ENCODE measurements at places on chromosomes 6 and 20. TPM values are rescaled to one million over a fixed set of nuclear protein-coding genes. Genes with fewer than 3 reads are reported as not detected.

Gene KCNB1
- total RNA-seq, result 21.8 TPM

- no peaks in the 10 kb centered on the region for H3K36me3 ChIP-seq
- H3K27ac ChIP-seq, result no peak overlapping the region
- no peaks in the 10 kb centered on the region for H3K4me1 ChIP-seq
- H3K4me3 ChIP-seq, result no peak overlapping the region
Measured at GRCh38 chr6:24214984-24215383, 89.0 kb downstream of the NRSN1 start.

Gene FILIP1
- 4.3 TPM for total RNA-seq

Gene BFSP1
- 0.80 TPM for total RNA-seq

- H3K36me3 ChIP-seq, result no peaks in the 10 kb centered on the region
- no peaks in the 10 kb centered on the region for H3K27me3 ChIP-seq
- H3K27ac ChIP-seq, result no peak overlapping the region
Measured at GRCh38 chr6:3233904-3234303, 6.5 kb upstream of the TUBB2B start.

Gene MUCL3
- total RNA-seq, result not detected

GRCh38 chr20:64155258-64156135 is 8.8 kb upstream of the MYT1 start:
- H3K27me3 ChIP-seq, result peaks cover under 1% of the 10 kb centered on the region
- no peaks in the 10 kb centered on the region for H3K4me1 ChIP-seq
- H3K27ac ChIP-seq, result no peak overlapping the region
- no peak for DNase-seq
- H3K36me3 ChIP-seq, result no peaks in the 10 kb centered on the region
- H3K4me3 ChIP-seq, result no peak overlapping the region

- no peaks in the 10 kb centered on the region for H3K36me3 ChIP-seq
- H3K4me1 ChIP-seq, result no peaks in the 10 kb centered on the region
- DNase-seq, result no peak
- no peak overlapping the region for H3K27ac ChIP-seq
- H3K27me3 ChIP-seq, result no peaks in the 10 kb centered on the region
Measured at GRCh38 chr6:142373268-142374090, 71.7 kb downstream of the ADGRG6 start.

DNA sequence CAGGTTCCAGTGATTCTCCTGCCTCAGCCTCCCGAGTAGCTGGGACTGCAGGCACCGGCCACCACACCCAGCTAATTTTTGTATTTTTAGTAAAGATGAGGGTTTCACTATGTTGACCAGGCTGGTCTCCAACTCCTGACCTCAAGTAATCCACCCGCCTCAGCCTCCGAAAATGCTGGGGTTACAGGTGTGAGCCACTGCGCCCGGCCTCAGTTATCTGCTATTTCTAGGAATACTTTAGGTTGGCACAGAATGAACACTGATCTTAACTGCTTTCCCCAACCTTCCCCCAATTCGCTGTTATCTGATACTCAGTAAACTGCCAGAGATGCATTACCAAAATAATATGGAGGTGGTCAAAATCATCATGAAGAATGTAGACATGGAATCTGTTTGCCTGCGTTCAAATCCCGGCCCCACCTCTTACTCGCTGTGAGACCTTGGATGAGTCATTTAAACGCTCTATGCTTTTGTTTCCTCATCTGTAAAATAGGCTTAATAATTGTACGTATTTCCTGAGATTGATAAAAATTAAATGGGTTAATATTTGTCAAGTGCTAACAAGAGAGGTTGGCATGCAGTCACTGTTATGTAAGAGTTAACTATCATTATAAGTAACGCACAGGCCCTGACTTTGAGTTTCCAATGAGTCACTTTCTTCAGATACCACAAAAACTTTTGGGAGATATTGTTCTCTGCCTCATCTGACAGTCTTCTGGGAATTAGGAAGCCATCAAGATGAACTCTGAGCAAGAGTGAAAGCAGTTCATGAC is 44.5 kb upstream of the NCOA3 start:
- H3K27ac ChIP-seq, result no peak overlapping the region
- H3K4me3 ChIP-seq, result no peak overlapping the region
- H3K4me1 ChIP-seq, result no peaks in the 10 kb centered on the region
- no peak for DNase-seq

Gene ANKEF1
- 13.1 TPM for total RNA-seq

DNA sequence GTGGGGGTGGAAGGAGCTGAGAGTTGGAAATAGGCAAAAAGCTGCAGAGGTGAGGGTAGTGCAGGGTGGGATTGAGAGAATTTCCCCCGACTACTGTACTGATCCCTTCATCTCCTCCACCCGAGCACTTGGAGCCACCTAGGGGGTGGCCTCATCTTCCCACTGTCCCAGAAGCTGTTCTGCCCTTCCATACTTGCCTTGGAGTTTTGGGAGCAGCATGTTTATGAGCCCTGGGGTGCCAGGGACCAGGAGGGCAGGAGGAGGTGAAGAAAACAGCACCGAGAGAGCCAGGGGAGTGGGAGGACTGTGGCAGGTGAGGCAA is 34.0 kb upstream of the HLA-A start:
- no peak for DNase-seq
- H3K27ac ChIP-seq, result no peak overlapping the region
- H3K4me3 ChIP-seq, result no peak overlapping the region
- H3K27me3 ChIP-seq, result no peaks in the 10 kb centered on the region

- H3K27me3 ChIP-seq, result no peaks in the 10 kb centered on the region
- no peak overlapping the region for H3K27ac ChIP-seq
- DNase-seq, result no peak
- no peaks in the 10 kb centered on the region for H3K4me1 ChIP-seq
- no peaks in the 10 kb centered on the region for H3K36me3 ChIP-seq
- H3K4me3 ChIP-seq, result no peak overlapping the region
Measured at GRCh38 chr6:31676904-31677303, 4.0 kb downstream of the LY6G5C start.

GRCh38 chr20:14507711-14508110 is 170.3 kb upstream of the FLRT3 start:
- no peak for DNase-seq
- H3K36me3 ChIP-seq, result no peaks in the 10 kb centered on the region
- no peaks in the 10 kb centered on the region for H3K4me1 ChIP-seq
- H3K4me3 ChIP-seq, result no peak overlapping the region

DNA sequence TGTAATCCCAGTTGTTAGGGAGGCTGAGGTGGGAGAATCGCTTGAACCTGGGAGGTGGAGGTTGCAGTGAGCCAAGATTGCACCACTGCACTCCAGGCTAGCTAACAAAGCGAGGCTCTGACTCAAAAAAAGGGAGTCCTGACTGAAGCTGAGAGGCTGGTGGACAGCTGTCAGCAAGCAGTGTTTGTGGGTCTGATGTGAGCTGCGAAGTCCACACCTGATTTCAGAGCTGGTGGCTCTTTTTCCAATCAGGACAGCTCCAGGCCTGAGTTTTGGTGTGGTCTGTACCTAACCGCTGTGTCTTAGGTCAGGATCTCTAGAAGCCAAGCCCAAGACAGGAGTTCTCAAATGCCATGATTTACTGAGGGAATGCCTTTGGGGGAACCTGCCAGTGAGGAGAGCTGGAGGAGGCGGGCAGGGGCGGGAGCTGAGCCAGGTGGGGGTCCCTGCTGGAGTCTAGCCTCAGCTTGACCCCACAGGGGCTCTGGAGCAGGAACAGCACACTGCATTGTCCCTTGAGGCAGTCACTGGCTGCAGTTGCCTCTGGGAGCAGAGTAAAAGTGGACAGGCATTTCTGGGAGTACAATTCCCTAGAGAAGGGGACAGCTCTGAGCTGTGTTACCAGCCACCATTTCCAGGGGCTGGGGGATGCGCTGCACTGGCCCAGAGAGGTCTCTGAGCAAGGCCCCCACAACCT is 5.0 kb downstream of the GFRA4 start:
- no peak for DNase-seq
- H3K4me1 ChIP-seq, result no peaks in the 10 kb centered on the region
- no peaks in the 10 kb centered on the region for H3K27me3 ChIP-seq
- no peaks in the 10 kb centered on the region for H3K36me3 ChIP-seq
- H3K27ac ChIP-seq, result no peak overlapping the region
- no peak overlapping the region for H3K4me3 ChIP-seq

Gene SLC35D3
- total RNA-seq, result not detected

DNA sequence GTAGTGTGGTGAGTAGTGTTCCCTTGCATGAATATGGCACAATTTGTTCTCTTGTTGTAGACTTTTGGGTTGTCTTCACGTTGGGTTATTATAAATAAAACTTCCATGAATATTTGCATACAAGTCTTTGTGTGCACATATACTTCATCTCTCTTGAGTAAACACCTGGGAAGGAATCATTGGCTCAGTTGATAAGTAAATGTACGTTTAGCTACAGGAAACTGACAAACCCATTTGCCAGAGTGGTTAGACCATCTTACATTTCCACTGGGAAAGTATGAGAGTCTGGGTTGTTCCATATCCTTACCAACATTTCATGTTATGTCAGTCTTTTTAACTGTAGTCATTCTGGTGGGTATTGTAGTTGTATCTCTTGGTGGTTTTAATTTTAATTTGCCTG is 119.2 kb downstream of the SLX4IP start:
- H3K4me3 ChIP-seq, result no peak overlapping the region
- no peaks in the 10 kb centered on the region for H3K4me1 ChIP-seq
- no peak overlapping the region for H3K27ac ChIP-seq

Gene C20orf202
- 0.48 TPM for total RNA-seq

Gene PRPH2
- 0.59 TPM for total RNA-seq

- DNase-seq, result no peak
- no peak overlapping the region for H3K27ac ChIP-seq
- no peaks in the 10 kb centered on the region for H3K36me3 ChIP-seq
- H3K27me3 ChIP-seq, result no peaks in the 10 kb centered on the region
- H3K4me3 ChIP-seq, result no peak overlapping the region
Measured at GRCh38 chr6:43923376-43924221, 153.6 kb downstream of the VEGFA start.

DNA sequence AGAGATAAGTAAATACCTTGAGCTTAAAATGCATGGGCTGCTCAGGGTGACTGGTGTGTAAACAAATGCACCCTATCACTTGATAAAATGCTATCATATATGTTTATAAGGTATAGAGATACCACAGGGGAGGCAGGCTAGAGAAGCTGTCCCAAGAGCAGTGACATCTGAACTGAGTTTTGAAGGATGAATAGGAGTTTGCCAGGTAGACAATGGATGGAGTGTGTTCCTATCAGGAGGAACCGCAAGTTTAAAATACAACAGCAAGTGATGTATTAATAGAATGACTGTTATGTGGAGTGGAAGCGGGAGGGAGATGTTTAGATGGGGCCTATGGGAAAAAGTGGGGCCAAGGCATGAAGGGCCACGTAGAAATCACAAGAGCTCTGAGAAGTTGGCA is 38.7 kb upstream of the CHMP4B start:
- no peaks in the 10 kb centered on the region for H3K27me3 ChIP-seq
- no peak overlapping the region for H3K4me3 ChIP-seq
- no peak for DNase-seq
- no peaks in the 10 kb centered on the region for H3K36me3 ChIP-seq
- H3K27ac ChIP-seq, result no peak overlapping the region

GRCh38 chr20:16459019-16459700 is 114.1 kb downstream of the KIF16B start:
- no peaks in the 10 kb centered on the region for H3K27me3 ChIP-seq
- no peaks in the 10 kb centered on the region for H3K4me1 ChIP-seq
- H3K27ac ChIP-seq, result no peak overlapping the region
- DNase-seq, result no peak

Gene MATN4
- total RNA-seq, result 1.6 TPM

Gene TRIM40
- total RNA-seq, result not detected

Gene FAM83C
- not detected for total RNA-seq

GRCh38 chr6:30824698-30825097 is 59.6 kb upstream of the DDR1 start:
- no peak overlapping the region for H3K27ac ChIP-seq
- H3K36me3 ChIP-seq, result no peaks in the 10 kb centered on the region
- H3K4me3 ChIP-seq, result no peak overlapping the region

Gene CNKSR3
- 5.2 TPM for total RNA-seq

Gene FOXC1
- 13.2 TPM for total RNA-seq

Gene GSTA2
- total RNA-seq, result not detected

DNA sequence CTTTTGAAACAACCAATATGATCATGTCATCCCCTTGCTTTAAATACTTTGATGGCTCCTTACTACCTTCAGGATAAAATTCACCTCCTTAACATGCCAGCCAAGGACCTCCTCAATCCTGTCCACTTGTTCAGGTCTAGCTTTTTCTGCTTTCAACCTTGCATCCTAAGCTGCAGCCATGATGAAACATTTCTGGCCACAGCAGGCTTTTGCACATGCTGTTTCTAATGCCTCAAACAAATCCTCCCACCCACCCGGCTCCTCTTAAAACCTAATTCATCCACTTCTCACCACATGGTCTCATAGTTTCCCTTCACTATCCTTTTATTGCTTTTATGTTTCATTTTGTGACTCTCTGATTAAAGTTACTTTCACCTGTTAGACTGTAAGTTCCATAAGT is 124.6 kb downstream of the MYB start:
- no peaks in the 10 kb centered on the region for H3K36me3 ChIP-seq
- no peak for DNase-seq
- no peak overlapping the region for H3K27ac ChIP-seq
- no peak overlapping the region for H3K4me3 ChIP-seq
- H3K4me1 ChIP-seq, result no peaks in the 10 kb centered on the region

Gene BPIFB2
- 1.0 TPM for total RNA-seq

Gene PPIL4
- total RNA-seq, result 36.2 TPM

- DNase-seq, result peak; percentile 81
- H3K36me3 ChIP-seq, result no peaks in the 10 kb centered on the region
- peak overlapping the region; percentile 79 for H3K4me3 ChIP-seq
- peak overlapping the region; percentile 82 for H3K27ac ChIP-seq
- H3K27me3 ChIP-seq, result no peaks in the 10 kb centered on the region
Measured at GRCh38 chr20:51766994-51767866, 960 bp downstream of the ATP9A start.

DNA sequence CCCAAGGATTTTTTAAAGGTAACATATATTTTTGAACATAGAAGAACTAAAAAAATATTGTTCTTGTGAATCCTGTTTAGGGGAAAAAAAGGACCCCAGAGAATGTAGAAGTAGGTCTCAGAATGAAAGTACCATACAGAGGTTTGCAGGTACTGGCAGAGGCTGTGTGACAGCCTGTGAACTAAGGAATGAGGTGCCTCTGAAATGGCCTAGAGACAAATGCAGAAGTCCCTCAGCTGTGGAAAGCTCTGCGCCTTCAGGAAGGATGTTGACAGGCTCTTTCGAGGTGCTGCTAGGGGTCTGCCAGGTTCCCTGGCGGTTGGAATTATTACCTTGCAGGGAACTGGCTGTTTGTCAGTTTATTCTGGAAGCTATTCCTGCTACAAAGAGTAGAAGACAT is 8.6 kb upstream of the TUBB2B start:
- H3K4me3 ChIP-seq, result no peak overlapping the region
- H3K27ac ChIP-seq, result no peak overlapping the region
- DNase-seq, result no peak
- no peaks in the 10 kb centered on the region for H3K36me3 ChIP-seq
- peaks cover 7% of the 10 kb centered on the region for H3K27me3 ChIP-seq

- no peak for DNase-seq
- no peaks in the 10 kb centered on the region for H3K36me3 ChIP-seq
- H3K27me3 ChIP-seq, result no peaks in the 10 kb centered on the region
- peaks cover 5% of the 10 kb centered on the region for H3K4me1 ChIP-seq
Measured at GRCh38 chr20:11907621-11908020, 10.1 kb upstream of the BTBD3 start.

Gene KHDRBS2
- 0.16 TPM for total RNA-seq

- no peaks in the 10 kb centered on the region for H3K36me3 ChIP-seq
- H3K4me1 ChIP-seq, result no peaks in the 10 kb centered on the region
- no peak overlapping the region for H3K4me3 ChIP-seq
- no peak for DNase-seq
- H3K27ac ChIP-seq, result peak overlapping the region; percentile 45
Measured at GRCh38 chr6:84618046-84618752, 146.2 kb downstream of the TBX18 start.

Gene SPATS1
- not detected for total RNA-seq

- DNase-seq, result no peak
- peak overlapping the region; percentile 35 for H3K4me3 ChIP-seq
- H3K36me3 ChIP-seq, result no peaks in the 10 kb centered on the region
- H3K4me1 ChIP-seq, result no peaks in the 10 kb centered on the region
Measured at GRCh38 chr20:25148181-25148981, 47.1 kb upstream of the ENTPD6 start.
